ENCODE measurements at places on chromosomes 7 and 10. TPM values are rescaled to one million over a fixed set of nuclear protein-coding genes. Genes with fewer than 3 reads are reported as not detected.

The NPFFR1 gene
- total RNA-seq = not detected

The RHOBTB1 gene
- 9.6 TPM for total RNA-seq

The MYL7 gene
- total RNA-seq = not detected

The UNCX gene
- not detected for total RNA-seq

The DDX50 gene
- total RNA-seq = 30.4 TPM

All from A549 treated with ZK216348 at 1 μM for 4 hours (cell line).